Lung microvascular endothelial cell (primary cell): ENCODE measurements at places on chromosomes 2 and 18.

DNA sequence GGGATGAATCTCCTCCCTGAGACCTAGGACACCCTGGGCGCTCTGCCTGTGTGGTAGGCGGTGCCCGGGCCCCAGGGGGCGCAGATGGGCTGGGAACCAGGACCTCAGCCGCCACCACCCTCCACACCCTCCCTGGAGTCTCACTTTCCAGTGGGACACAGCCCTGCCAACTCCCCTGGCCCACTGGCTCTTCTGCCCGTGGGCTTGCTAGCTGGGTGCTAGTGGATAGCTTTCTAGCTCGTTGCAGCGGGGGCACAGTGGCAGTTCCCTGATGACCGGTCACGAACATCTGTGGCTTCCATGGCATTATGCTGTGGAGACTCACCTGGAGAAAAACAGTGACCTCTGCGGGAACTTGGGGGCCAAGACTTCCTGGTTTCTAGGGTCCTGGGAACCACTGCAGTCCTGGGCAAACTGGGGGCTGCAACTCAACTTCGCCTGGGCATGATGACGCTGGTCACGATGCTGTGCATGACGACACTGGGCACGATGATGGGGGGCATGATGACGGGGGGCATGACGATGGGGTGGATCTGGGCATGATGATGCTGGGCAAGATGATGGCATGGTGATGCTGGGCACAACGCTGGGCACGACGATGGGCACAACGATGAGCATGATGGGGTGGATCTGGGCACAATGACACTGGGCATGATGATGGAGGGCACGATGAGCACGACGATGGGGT is 31.0 kb upstream of the ALLC start:
- DNase-seq, result no peak

- no peak for DNase-seq
Observed at GRCh38 chr2:99520813-99521212, 31.0 kb upstream of the REV1 start.

GRCh38 chr2:142880279-142880678 is 2.8 kb downstream of the KYNU start:
- DNase-seq, result no peak

DNA sequence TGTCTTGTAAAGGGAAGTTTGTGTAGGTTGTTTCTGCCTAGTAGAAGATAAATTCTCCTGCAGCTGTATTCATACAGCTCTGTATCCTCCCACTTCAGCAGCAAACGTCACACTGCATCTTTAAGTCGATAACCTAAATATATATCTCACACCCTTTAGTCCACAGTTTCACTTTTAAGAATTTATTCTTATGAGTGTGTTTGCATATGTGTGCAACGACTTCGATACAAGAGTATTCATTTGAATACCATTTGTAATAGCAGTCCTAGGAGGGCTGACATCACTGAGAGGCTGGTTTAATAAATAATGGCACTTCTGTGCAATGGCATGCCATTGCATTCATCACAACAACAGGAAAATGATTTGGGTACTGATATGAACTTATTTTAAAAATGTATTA is 63.8 kb upstream of the MSH6 start:
- DNase-seq, result no peak

- no peak for DNase-seq
Observed at GRCh38 chr2:120963997-120964705, 228.5 kb downstream of the GLI2 start.
